ENCODE measurements at places on chromosomes 3 and 15.

DNA sequence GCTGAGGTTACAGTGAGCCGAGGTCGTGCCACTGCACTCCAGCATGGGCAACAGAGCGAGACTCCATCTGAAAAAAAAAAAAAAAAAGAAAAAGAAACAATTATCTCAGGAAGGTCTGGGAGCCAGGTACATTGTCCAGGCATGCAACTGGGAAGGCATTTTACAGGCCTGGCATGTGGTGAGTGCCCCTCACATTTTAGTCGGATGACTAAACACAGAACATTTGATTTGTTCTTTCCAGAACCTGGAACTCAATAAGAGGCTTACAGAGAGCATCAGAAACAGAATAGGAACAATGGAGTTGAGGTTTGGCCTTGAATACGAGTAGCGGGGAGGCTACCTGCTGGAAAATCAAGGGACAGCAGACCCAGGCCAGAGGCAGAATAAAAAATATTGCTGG is 33.7 kb upstream of the IGF1R start:
- DNase-seq = no peak

DNA sequence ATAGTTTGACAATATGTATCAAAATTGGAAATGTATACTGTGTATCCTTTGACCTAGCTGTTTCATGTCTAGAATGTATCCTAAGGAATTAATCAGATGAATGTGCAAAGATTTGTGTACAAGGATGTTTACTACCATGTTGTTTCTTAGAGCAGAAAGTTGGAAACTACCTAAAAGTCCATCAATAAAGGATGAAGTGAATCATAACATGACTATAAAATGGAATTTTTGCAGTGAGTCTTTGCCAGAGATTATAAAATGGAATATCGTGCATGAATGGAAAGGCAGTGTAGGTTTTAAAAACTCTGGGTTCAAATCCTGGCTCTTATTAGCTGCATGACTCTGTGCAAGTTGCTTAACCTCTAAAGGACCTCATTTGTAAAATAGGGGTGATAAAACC is 14.3 kb downstream of the POGLUT1 start:
- no peak for DNase-seq

GRCh38 chr15:35450492-35450891 is 95.5 kb downstream of the DPH6 start:
- DNase-seq = no peak

GRCh38 chr3:36814776-36815175 is 50.4 kb upstream of the DCLK3 start:
- peak; percentile 11 for DNase-seq

- no peak for DNase-seq
Observed at GRCh38 chr15:28099555-28100140, 533 bp upstream of the OCA2 start.

GRCh38 chr3:192831111-192831644 is 86.5 kb downstream of the MB21D2 start:
- no peak for DNase-seq

- DNase-seq = no peak
Observed at GRCh38 chr3:20103731-20104130, 63.5 kb downstream of the KAT2B start.

- DNase-seq = no peak
Observed at GRCh38 chr3:133853063-133853924, 42.4 kb downstream of the RAB6B start.

GRCh38 chr3:180974286-180974685 is 15.2 kb downstream of the DNAJC19 start:
- DNase-seq = no peak

DNA sequence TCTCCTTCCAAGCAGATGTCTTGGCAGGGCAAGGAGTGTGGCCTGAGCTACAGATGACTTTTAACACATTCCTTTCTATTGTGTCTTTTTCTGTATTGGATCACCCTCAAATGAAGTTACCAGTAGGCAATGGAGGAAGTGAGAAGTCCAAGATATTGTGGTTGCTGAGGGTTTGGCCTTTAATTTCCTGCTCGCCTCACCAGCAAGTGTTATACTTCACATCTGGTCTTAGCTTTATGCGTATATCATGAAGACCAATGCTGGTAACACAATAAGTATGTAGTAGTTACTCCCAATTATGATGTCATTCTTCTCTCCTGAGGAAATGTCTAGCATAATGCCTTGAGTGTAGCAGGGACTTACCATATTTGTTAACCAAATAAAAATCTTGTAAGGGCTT is 179.9 kb downstream of the ZIC1 start:
- no peak for DNase-seq

DNA sequence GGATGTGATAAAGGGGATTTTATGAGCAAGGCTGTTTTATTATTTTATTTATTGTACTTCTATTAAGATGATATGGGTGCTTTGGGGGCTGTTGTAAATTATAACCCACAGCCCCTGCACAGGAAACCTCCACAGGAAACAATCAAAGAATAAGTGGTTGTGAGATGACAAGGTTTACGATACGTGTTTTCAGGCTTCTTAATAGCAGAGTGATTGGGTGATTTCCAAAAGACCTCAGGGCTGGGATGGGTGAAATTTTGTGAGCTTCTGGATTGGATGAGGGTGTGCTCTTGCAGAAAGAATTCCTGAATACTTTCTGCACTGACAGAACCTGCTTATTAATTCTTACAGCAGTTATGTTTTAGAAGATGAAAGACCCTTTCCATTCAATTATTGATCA is 21.4 kb downstream of the CHL1 start:
- no peak for DNase-seq

DNA sequence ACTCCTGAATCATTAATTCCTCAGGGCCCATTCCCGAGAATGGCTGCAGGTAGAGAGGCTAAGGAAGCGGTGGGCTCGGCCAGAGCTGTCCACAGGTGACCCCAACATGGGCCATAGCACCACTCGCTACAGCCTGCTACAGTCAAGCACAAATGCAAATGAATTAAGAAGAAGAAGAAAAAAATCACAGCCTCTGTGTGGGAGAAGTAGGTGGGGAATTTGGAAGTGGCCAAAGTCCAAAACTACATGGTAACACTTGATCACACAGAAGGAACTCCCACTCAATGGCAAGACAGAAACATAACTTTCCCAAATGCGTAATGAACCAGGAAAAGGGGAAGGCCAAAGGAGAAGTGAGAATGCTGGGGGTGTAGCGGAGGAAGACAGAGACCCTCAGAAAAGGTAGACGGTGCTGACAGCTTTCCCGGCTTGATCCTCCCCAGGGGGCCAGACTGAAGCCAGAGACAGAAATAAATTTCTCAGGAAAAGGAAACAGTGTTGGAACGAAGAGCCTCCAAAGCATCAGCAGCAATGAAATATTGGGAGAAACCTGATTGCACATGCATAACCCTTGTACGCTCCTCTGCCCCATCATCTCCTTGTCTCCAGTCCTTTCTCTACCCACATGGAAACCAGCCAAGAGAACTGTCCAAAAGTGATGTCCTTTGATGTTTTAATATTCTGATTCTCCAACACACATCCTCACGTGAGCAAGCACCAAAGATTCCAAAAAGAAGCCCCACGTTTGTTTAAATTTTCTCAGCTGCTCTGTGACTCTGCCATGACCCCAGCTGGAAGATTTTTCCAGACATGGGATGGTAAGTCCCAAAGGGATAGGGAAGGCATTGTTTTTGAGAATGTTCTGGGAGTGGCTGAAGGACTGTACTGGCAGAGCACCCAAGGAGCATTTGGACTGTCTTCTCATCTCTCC is 107.6 kb downstream of the OXNAD1 start:
- DNase-seq = no peak

DNA sequence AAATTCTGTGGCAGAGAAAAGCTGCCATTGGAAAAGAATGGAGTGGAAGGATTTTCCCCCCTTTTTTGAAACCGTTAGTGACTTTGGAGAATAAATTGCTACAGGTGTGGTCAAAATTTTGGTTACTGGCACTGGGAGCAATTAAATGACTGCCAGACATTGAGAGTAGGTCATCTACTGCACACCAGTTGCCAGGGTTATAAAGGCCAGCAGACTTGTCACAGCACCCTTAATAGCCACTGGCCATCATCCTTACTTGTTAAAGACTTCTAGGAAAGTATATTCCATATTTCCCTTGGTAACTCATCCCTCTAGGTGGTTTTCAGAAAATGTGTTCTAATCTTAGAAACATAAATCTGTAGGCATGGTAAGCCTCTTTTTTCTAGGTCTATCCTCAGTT is 8.0 kb downstream of the PIK3CA start:
- DNase-seq = no peak

DNA sequence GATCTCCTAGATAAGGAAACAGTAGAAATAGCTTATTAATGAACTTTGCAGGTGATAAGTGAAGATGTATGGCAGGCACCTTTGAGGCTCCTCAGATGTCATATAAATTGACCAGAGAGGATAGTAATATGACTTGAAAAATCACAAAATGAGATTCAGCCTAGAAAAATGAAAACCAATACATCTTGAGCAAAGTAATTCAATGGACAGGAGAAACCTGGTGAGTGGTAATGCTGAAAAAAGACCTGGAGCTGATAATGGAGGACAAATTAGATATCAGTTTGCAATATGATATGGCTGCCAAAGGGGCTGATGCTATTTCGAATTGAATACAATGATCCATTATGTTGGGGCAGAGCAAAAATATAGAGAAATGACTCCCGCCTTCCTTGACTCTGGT is 103.9 kb downstream of the LSAMP start:
- no peak for DNase-seq

GRCh38 chr15:79872358-79873017 is 24.3 kb downstream of the MTHFS start:
- peak; percentile 37 for DNase-seq

DNA sequence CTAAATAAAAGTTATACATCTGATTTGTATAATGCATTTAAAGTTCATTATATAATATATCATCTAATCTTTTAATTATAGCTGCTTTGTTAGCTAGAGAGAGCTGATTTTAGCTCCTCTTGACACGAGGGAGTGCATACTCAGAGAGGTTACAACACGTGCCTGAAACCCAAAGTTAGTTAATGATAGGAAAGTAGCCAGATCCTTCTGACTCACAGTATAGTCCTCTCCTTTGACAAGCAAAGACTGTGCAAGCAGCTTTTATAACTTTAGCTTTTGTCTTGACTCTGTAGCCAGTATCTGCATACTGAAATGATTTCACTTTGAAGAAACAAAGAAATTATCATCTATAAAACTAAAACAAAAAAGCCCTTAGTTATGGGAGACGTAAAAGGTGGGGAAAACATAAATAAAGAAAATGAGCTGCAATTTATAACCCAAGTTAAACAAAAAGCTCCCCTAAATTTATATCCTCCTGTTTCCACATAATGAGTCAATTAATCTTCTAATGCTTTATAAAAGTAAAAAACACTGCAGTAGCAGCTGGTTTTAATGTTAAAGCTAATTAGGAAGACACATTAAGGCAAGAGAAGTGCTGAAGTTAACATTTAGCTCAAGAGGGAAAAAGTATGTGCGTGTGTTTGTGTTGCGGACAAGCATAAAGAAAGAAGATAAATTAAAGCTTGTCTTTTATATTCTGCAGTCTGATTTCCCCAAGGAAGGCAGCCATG is 13.1 kb downstream of the GABRR3 start:
- DNase-seq = no peak

- no peak for DNase-seq
Observed at GRCh38 chr3:133256787-133257483, 142.9 kb upstream of the BFSP2 start.

- DNase-seq = no peak
Observed at GRCh38 chr3:148230473-148230872, 467.2 kb upstream of the AGTR1 start.

- peak; percentile 25 for DNase-seq
Observed at GRCh38 chr15:90234096-90234988, at the start of gene GDPGP1. Gene GDPGP1 (plus strand): TSS chr15:90234209. CDS start chr15:90240909, 6,700 bp downstream.

DNA sequence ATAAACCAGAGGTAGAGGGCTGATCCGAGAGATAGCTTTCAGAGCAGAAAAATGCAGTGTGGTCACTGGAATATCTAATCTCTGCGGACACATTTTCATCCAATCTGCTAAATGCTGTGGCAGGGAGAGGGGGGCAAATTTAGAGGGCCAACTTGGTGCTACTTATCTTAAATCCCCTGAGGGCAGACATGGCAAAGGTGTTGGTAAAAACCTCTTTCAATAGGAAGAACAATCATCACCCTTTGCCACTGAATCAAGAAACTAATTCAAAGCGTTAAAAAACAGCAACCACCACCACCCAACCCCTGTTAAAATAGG is 152.9 kb downstream of the MECOM start:
- DNase-seq = peak; percentile 71

- DNase-seq = no peak
Observed at GRCh38 chr15:99149366-99149765, 44.5 kb downstream of the SYNM start.

DNA sequence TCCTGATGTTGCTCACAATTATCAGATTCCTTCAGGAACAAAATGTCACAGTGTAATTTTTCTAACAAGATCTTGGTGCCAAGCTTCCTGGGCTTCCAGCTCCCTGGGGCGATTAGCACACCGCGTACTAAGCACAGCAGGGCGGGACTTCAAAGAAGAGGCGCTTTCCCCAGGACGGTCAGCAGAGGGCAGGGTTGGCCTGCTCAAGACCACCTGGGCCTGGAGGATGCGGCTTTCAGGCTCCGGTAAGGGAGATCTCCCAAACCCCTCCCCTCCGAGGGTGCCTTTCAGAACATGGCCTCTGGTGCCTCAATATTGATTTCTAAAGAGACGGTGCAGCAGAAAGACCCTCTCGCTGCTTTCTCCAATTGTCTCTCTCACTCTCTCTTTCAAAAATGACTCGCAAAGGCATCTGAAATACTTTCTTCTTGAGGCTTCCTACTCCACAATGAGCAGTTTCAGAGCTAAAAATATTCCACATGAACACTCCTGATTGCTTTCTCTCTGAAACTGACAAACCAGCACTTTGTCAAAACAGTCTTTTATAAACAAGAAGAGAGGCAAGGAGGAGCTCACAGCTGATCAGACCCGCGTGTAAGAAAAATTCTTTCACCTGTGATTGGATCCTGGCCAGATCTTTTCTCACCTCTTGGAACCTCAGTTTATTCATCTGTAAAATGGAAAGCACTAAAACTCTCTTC is 154.0 kb downstream of the ADAMTS9 start:
- DNase-seq = peak; percentile 81

DNA sequence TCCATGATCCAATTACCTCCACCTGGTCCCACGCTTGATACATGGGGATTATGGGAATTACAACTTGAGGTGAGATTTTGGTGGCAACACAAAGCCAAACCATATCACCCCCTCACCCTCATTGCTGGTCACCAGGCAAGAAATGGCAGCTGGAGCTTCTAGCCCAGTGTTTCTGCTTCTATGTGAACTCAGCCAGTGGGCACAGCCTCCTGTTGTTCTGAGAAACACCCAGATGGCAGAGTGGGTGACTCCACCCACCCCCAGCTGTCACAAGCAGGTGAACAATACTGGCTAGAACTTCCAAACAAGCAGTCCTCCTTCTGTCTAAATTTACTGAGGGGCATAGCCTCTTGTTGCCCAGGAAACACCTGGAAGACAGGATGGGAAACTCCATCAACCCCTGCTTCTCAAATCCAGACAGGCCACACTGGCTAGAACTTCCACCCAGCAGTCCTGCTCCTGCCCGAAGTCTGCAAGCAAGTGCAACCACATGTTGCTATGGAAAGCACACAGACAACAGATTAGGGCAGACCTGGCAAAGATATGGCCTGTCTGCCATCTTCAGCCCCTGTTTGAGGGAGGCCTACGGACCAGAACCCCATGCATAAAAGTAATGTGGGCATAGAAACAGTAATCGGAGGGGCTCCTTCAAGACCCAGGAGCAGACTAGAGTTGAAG is 114.1 kb downstream of the DTWD1 start:
- DNase-seq = no peak

Measured in hematopoietic multipotent progenitor cell treated with erythropoietin and hydrocortisone succinate and interleukin-3 and kit ligand, for 6 days (in vitro differentiated cells).